ENCODE measurements at places on chromosomes 3 and 15.

DNA sequence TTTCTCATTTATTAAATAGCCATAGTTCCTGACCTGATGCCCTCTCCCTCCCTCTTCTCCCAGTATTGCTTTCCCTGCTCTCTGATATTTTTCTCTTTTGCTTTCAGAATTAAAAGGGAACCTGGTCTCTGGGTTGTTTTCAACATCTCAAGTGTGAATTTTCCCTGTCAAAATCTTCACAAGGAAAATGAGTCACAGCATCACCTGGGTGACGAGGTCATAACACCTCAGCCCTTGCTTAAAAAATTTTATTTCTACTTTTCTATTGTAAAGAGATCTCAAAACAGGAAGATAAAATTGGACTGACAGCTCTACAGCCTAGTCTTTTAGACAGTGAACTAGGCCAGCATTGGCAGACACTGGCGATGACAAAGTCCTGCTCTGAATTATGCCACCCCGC is 40.1 kb downstream of the GAP43 start:
- no peaks in the 10 kb centered on the region for H3K36me3 ChIP-seq
- no peak for DNase-seq
- H3K27ac ChIP-seq = no peak overlapping the region

GRCh38 chr3:153215966-153216365 is 53.9 kb downstream of the RAP2B start:
- no peaks in the 10 kb centered on the region for H3K36me3 ChIP-seq
- no peak overlapping the region for H3K4me3 ChIP-seq
- no peak overlapping the region for H3K27ac ChIP-seq
- DNase-seq = no peak
- H3K27me3 ChIP-seq = no peaks in the 10 kb centered on the region

DNA sequence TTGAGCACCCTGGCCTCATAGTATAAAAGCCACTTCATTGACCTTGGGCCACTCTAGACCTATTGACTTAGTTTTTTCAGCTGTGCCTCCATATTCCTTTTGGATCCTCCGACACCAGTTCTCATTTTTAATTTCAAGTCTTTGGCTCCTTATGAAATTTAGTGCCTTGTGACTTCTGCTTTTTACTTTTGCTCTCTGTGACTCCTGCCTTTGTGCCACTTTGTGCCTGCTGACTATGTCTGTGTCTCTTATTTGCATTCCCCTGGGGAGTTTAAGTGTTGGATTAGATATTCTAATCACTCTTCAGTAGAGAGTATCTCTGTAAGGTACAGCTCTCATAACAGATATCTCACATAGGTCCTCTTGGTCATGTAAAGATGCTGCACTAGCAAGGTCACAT is 39.6 kb upstream of the GPR149 start:
- no peaks in the 10 kb centered on the region for H3K4me1 ChIP-seq
- no peak overlapping the region for H3K27ac ChIP-seq
- no peak for DNase-seq
- no peaks in the 10 kb centered on the region for H3K27me3 ChIP-seq
- no peaks in the 10 kb centered on the region for H3K36me3 ChIP-seq
- no peak overlapping the region for H3K4me3 ChIP-seq

DNA sequence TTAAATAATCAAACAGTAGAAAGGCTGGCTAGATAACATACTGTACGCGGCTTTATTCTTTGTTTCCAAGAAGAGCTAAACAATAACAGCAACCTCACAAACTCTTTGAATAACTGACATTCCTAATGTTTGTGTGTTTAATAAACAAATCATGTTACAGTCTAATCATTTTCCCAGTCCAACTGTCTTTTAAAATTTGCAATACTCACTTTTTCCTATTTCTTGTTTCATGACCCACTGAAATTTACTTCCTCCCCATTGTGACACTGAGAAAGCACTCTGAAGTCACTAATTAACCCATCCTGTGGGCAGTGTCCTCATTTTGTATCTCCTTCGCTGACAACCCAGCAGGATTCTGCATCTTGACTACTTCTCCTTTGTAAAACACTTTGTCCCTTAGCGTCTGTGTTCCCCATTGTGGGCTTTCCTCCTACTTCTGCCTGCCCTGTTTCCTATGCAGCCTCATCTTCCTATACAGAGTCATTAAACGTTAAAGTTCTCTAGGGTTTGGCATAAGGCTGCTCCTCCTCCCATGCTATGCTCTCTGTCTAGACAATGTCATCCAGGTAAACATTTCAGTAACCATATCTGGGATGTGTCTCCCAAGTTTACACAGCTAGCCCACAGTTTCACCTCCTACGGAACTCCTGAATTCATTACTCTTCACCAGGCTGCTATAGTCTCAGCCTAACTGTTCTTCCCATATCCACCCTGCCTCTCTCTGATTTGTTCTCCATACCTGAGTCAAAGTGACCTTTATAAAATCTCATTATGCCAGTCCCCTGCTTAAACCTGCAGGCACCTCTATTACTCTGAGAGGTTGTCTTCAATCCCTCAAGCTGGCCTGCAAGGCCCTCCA is 148.9 kb downstream of the GREM1 start:
- H3K27me3 ChIP-seq = no peaks in the 10 kb centered on the region
- H3K36me3 ChIP-seq = no peaks in the 10 kb centered on the region
- DNase-seq = no peak
- H3K27ac ChIP-seq = no peak overlapping the region

- DNase-seq = no peak
- H3K4me3 ChIP-seq = no peak overlapping the region
- no peak overlapping the region for H3K27ac ChIP-seq
These were observed 78.2 kb upstream of the BOC start for GRCh38 chr3:113133140-113133539.

GRCh38 chr3:65479990-65480389 is 558.7 kb downstream of the MAGI1 start:
- no peak for DNase-seq
- H3K27ac ChIP-seq = no peak overlapping the region
- H3K4me3 ChIP-seq = no peak overlapping the region
- no peaks in the 10 kb centered on the region for H3K27me3 ChIP-seq

- no peak for DNase-seq
- no peak overlapping the region for H3K27ac ChIP-seq
- H3K27me3 ChIP-seq = no peaks in the 10 kb centered on the region
- H3K36me3 ChIP-seq = no peaks in the 10 kb centered on the region
- H3K4me3 ChIP-seq = no peak overlapping the region
These were observed 200.4 kb downstream of the ADAMTSL3 start for GRCh38 chr15:83854321-83854720.

DNA sequence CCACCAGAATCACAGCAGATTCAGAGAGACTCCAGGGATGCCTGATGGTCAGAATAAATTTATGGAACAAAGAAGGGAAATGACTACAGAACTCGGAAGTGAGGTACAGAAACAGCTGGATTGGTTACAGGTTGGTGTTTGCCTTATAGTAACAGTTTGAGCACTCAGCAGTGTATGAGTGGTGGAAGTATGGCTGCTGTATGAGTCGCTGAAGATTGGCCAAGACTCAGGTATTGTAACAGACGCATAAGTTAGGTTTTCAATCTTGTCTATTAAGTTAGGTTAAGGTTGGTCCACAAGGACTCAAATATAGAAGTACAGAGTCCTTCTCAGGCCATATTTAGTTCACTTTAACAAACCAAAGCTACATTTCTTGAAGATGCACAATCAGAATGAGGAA is 33.1 kb downstream of the ATP13A5 start:
- DNase-seq = no peak
- H3K36me3 ChIP-seq = no peaks in the 10 kb centered on the region
- no peaks in the 10 kb centered on the region for H3K27me3 ChIP-seq
- no peak overlapping the region for H3K4me3 ChIP-seq

GRCh38 chr3:69051756-69052471 is at the start of gene TMF1:
TMF1 (minus strand) TSS chr3:69052333; CDS start chr3:69052086, 247 bp downstream.
- no peaks in the 10 kb centered on the region for H3K27me3 ChIP-seq
- H3K4me1 ChIP-seq = no peaks in the 10 kb centered on the region
- peaks cover 5% of the 10 kb centered on the region for H3K36me3 ChIP-seq
- peak; percentile 99 for DNase-seq
- peak within 1 kb of the TSS; percentile 95 for H3K27ac ChIP-seq

DNA sequence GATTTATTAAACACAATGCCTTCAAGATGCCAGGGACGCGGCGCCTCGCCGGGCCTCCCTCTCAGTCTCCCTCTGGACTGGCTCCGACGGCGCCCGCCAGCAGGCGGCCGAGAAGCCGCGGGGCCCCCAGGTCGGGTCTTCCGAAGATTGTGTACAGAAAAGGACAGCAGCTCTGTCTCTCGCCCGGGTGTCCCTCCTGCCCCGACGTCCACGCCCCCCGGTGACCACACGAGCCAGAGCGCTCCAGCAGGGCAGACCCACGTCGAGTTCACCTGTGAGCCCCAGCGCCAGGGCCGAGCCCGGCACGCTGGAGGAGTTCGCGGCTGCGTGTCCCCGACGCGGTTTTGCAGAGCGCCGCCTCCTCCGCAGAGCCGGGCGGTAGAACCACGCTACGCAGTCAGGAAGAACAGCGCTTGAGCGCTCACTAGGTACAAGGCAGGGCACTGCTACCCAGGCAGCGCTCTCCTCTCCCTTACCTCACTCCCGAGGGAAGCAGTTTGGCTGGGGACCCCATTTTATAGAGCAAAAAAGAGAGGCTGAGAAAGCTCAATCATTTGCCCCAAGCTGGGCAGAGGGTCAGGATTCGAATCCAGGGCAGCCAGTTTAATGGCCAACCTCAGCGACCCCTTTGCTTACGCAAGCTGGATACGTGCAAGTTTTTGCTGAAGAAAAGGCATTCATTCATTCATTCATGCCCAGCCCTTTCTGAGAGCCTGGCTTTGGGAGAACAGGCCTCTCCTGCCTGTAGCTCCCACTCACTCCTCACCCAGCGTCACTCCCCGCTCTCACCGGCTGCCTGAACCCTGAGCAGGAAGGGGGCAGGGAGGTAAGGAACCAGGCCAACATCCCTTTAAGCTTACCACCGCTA is 3.0 kb upstream of the TLE3 start:
- peak overlapping the region; percentile 93 for H3K27ac ChIP-seq
- no peaks in the 10 kb centered on the region for H3K36me3 ChIP-seq
- DNase-seq = peak; percentile 70
- H3K4me1 ChIP-seq = no peaks in the 10 kb centered on the region
- no peaks in the 10 kb centered on the region for H3K27me3 ChIP-seq

GRCh38 chr3:48119505-48120193 is 68.6 kb downstream of the CDC25A start:
- no peaks in the 10 kb centered on the region for H3K4me1 ChIP-seq
- H3K27ac ChIP-seq = peak overlapping the region; percentile 21
- H3K4me3 ChIP-seq = no peak overlapping the region
- no peaks in the 10 kb centered on the region for H3K27me3 ChIP-seq
- no peaks in the 10 kb centered on the region for H3K36me3 ChIP-seq

GRCh38 chr15:89101302-89102193 is 13.3 kb downstream of the ABHD2 start:
- DNase-seq = no peak
- H3K27ac ChIP-seq = peak overlapping the region; percentile 50
- H3K27me3 ChIP-seq = no peaks in the 10 kb centered on the region
- no peak overlapping the region for H3K4me3 ChIP-seq

DNA sequence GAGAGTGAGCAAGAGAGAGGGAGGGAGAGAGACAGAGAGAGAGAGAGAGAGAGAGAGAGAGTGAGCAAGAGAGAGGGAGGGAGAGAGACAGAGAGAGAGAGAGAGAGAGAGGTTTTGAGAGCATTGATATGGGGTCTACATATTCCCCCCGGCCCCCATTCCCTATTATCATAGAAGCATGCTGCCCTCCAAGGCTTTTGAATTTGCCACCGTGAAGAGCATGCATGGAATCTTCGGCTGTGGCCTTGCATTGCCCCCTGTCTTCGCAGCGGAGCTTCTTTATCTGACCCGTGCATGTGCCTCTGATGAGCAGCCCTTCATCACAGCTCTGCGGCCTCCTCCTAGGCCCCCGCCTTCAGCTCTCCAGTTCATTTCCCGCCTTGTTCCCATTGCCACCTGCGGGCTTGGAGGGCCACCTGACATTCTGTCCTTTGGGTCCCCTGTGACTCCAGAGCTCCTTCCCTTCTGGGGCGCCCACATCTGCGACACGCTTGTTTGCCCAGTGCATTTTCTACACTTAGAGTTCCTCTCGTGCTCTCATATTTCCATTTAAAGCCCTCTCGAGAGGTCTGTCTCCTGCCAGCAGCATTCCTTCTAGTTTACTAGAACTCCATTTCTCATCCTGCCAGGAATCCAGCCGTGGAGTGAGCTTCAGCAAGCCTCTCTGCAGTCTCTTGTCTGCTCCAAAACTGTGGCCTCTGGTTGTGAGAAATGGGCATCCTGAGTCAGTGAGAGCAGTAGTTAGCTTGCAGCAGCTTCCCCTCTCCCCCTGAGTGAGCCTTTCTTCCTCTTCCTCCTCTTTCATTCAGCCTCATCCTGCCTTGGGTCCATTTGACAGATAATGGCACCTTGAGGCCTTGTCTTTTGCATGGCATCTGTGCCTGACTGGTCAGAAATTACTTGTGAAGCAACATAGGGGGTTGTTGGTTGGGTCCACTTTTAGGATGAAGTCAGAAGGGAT is 25.3 kb downstream of the LPP start:
- no peak overlapping the region for H3K4me3 ChIP-seq
- H3K4me1 ChIP-seq = peaks cover 41% of the 10 kb centered on the region
- H3K27me3 ChIP-seq = no peaks in the 10 kb centered on the region
- no peak overlapping the region for H3K27ac ChIP-seq
- no peak for DNase-seq
- no peaks in the 10 kb centered on the region for H3K36me3 ChIP-seq

- no peaks in the 10 kb centered on the region for H3K4me1 ChIP-seq
- no peak overlapping the region for H3K4me3 ChIP-seq
- no peak overlapping the region for H3K27ac ChIP-seq
- peaks cover 3% of the 10 kb centered on the region for H3K27me3 ChIP-seq
These were observed 260.6 kb downstream of the MEX3B start for GRCh38 chr15:81785181-81785580.

GRCh38 chr15:29699791-29700190 is 122.5 kb downstream of the TJP1 start:
- H3K27me3 ChIP-seq = no peaks in the 10 kb centered on the region
- H3K4me3 ChIP-seq = no peak overlapping the region
- peak overlapping the region; percentile 5 for H3K27ac ChIP-seq

GRCh38 chr3:187021748-187022402 is 91.5 kb downstream of the ST6GAL1 start:
- no peaks in the 10 kb centered on the region for H3K27me3 ChIP-seq
- no peak overlapping the region for H3K27ac ChIP-seq
- DNase-seq = no peak
- no peak overlapping the region for H3K4me3 ChIP-seq
- H3K4me1 ChIP-seq = no peaks in the 10 kb centered on the region
- H3K36me3 ChIP-seq = no peaks in the 10 kb centered on the region

DNA sequence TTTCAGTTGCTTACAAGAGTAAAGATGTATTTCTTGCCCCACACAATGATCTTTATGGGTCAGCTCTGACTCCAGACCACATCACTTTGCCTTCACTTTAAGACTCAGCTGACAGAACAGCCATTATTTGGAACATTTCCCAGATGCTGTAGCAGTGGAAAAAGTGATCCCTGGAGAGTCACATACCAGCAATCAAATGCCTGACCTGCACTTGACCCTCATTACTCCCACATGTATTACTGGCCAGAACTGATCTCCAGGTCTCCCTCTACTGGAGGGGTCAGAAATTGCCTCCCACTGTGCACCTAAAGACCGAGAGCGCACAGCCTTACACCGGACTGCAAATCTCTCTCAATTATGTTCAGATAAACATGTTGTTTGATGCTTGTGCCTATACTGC is 88.6 kb upstream of the ZNF385D start:
- H3K27me3 ChIP-seq = no peaks in the 10 kb centered on the region
- H3K4me3 ChIP-seq = no peak overlapping the region
- no peak overlapping the region for H3K27ac ChIP-seq
- no peaks in the 10 kb centered on the region for H3K4me1 ChIP-seq
- no peak for DNase-seq
